Stimulated activated CD8-positive, alpha-beta memory T cell treated with anti-CD3 and anti-CD28 coated beads, Interleukin-2, amount 100 ng/mL, for 48 hours (primary cell): ENCODE measurements at places on chromosomes 3 and 15.

GRCh38 chr15:86550075-86550474 lies 470.4 kb downstream of the AGBL1 start:
- no peak for DNase-seq

DNA sequence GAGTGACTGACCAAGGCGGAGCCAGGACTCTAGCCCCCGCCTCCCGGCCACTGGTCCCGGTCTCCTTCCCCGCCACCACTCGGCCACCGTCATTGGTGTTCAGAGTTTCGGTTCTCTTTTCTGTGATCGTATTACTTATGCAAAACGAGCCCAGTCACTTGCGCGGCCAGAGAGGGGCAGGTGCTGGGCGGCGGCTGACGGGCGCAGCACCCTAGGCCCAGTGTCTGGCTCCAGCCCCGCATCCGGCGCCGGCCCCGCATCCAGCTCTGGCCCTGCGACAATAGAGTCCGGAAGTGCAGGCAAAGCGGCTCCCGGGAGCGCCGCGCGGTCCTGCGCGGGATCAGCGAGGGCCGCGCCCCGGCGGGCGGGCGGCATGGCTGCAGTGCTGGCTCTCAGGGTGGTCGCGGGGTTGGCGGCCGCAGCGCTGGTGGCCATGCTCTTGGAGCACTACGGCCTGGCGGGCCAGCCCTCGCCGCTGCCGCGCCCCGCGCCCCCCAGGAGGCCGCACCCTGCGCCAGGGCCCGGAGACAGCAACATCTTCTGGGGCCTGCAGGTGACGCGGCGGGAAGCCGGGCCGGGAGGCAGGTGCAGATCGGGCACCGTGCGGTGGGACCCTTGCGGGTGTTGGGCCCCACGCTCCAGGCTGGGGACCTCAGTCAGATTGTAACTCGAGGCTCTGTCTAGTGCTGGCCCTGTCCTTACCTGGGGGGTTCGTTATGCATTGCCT lies at the start of gene TMEM62:
TSS of gene TMEM62 (plus strand) at position 157 of the 727 bp plus-strand sequence. CDS start at position 374, 217 bp downstream.
- DNase-seq = peak; percentile 50

DNA sequence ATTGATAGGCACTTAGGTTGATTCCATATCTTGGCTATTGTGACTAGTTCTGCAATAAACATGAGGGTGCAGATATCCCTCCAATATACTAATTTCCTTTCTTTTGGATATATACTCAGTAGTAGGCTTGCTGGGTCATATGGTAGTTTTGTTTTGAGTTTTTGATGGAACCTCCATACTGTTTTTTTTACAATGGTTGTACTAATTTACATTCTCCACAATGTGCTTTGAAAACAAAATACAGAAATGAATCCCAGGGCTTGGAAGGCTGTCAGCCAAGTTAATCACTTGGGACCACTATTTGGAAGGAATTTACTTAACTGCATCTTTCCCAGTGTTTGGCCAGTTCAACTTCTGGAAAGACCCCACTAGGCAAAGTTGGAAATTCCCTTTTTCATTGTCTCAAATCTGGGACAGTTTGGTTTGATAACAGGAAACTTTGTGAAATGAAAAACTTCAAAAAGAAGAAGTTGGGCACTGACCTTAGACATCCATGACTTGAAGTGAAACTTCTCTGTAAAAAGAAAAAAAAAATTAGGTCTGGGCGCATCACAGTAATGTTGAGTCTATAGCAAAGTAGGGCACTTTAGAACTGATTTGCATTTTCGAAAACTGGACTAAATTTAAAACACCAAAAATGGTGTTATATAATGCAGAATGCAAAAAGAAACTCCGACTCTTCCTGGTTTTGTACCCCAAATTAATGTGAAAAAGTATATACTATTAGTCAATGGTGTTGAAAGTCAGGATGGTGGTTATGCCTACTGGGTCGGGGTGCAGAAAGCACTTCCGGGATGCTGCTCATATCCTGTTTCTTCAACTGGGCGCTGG lies 6.0 kb downstream of the CTSH start:
- DNase-seq = no peak

DNA sequence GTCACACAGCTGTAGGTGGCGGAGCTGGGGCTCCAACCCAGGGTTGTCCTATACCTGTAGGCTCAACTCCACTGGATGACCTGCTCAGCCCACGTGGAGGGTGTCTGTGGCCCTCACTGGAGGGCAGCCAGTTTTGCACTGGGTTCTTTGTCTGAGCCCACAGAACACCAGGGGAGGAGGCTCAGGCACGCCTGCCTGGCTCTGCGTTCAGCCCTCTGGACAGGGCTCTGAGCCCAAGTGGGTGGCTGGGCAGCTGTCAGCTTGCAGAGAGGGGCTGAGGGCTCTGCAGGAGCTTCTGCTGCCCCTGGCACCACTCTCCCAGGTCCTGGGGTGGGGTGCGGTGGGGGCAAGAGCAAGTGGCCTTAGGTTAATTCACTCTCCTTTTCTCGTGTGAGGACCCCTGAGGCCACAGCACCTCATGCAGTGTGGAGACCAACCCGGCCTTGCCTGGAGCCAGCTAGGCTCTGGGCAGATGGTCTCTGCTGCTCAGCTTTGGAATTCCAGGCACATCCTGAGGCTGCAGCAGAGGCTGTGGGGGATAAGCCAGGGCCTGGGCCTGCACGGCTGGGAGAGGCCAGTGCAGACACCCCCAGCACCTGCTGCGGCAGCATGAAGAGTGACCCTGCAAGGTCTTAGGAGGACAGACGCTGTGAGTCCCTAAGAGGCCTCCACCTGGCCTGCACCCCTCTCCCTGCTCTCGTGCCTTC lies 23.5 kb downstream of the DUSP7 start:
- no peak for DNase-seq

DNA sequence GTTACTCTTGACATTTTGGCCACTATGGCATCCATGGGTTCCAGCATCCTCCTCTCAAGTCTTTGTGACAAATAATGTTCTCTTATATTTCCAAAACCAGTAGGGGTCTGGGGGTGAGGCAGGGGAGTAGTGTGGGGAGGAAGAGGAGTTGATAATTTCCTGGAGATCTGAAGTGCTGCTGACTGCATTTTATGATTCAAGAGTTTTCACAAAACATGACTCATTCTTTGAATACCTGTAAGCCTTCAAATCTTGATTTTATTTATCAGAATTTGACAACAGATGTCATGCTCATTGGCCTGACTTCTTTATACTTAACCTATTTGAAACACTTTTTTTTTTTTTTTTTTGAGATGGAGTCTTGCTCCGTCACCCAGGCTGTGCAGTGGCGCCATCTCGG lies 98.8 kb upstream of the PLXND1 start:
- DNase-seq = no peak

- no peak for DNase-seq
Observed at GRCh38 chr15:87755226-87755625, 501.3 kb downstream of the NTRK3 start.

DNA sequence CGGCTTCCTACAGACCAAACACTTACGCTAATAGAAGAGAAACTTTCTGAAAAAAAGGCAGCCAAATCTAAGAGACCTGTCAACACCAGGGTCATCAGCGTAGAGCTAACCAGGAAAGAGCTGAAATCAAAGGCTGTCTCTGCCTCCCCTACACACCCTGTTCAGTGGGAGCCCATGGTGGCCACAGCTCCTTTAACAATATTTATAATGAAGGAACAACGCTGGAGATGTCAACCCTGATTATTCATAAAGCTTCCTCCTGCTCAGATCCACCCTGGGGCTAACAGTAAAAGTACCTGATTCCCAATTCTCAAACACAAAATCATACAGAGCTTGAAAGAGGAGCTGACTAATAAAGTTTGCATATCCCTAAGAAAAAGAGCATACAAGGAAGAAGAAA lies 133.7 kb downstream of the ANXA2 start:
- no peak for DNase-seq

GRCh38 chr15:60580650-60581376 lies 101.9 kb upstream of the ICE2 start:
- DNase-seq = no peak

- DNase-seq = no peak
Observed at GRCh38 chr15:91202510-91203102, 102.5 kb downstream of the SV2B start.

DNA sequence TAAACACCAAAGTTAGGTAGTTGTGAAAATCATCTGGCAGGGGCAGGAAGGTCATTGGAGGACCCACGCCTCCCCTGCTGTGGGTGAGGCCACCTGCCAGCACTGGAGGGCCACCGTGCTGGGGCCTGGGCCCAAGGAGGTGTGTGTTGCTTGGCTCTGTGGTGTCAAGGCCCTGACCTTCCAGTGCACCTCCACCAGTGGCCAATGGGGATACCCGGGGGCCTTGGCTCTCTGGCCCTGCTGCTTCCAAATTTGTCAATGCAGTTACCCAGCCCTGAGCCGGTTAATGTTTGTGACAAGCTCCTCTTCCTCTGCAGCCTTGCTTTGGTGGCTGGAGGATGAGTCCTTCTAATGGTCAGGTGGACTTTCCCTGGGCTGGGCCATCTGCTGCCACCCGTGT lies 150.2 kb downstream of the KLF13 start:
- DNase-seq = no peak

DNA sequence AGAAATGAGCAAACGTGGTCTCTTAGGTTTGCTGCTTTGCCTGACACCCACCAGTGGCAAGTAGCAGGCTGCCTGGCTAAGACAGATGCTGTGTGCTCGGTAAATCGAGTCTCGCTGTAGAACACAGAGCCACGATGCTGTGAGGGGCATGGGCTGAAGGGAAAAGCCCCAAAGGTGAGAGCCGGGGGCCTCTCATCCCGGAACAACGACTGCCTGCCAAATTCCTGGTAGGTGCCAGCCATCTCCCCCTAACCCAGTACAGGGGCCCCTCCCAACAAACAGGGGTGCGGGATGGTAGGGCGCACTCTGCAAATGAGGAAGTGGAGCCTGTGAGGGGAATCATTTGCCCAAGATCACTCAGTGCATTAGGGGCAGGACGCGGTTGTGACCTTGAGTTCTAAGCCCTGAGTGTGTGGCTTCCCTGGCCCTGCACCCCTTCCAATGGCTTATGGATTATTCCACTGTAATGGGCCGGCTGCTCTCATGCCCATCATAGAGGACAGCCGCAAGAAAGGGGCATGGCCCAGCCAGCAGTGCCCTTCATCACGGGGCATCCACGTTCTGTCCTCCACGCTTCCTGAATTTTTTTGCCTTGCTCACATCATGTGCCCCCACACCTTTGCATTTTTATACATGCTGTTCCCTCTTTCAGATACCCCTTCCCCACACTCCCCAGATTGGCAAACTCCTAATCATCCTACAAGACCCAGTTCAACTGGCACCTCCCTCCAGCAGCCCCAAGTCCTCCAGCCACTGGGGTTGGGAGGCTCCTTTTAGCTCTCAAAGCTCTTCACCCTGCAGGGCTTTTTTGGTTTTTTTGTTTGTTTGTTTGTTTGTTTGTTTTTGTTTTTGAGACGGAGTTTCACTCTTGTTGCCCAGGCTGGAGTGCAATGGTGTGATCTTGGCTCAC lies 125.4 kb downstream of the NUP210 start:
- DNase-seq = no peak

DNA sequence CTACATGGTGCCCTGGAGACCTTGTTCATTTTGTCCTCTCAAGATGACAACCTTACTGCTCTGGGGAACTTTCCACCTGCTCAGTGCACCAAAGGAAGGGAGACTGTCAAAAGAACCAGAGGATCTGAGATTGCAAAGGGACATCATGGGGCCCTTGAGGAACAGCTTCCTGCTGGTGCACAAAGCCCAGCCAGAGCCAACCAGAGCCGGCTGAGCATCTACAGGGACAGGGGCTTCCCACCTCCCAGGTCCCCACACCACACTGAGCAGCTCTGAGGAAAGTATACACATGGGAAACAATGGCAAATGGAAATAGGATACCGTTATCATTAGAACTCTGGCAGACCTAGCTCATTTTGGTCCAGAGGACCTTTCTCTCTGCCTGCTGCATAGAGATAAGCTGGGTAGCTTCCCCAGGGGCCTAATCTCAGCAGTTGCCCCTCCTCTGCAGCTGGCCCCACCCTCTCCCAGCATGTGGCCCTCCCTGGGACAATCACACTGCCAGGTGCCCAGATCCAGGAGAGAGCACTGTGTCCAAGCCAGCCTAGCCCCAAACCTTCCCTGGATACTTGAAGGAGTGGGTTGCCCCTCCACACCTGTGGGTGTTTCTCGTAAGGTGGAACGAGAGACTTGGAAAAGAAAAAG lies 123.4 kb upstream of the PRR20G start:
- DNase-seq = no peak

GRCh38 chr3:11706604-11707003 lies 62.9 kb upstream of the VGLL4 start:
- no peak for DNase-seq

- peak; percentile 78 for DNase-seq
Observed at GRCh38 chr3:48268381-48268935, 27.6 kb downstream of the ZNF589 start.

DNA sequence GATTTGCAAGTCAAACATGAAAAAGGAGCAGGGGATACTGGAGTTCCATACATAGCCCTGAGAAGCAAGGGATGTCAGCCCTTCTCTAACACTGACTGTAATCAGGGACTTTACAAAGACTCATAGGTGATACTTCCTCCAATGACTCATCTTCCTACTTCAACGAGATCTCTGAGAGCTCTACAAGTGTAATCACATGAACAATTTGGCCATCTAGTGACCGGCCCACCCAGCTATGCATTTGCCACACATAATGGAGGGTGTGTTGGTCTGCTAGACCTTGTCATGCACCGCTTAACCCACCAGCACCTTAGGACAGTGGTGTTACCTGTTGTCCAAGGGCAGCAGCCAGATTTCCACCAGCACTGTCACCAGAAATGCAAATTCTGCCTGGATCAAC lies 75.3 kb downstream of the NCEH1 start:
- no peak for DNase-seq

- no peak for DNase-seq
Observed at GRCh38 chr3:46927718-46928073, 48.8 kb downstream of the CCDC12 start.

DNA sequence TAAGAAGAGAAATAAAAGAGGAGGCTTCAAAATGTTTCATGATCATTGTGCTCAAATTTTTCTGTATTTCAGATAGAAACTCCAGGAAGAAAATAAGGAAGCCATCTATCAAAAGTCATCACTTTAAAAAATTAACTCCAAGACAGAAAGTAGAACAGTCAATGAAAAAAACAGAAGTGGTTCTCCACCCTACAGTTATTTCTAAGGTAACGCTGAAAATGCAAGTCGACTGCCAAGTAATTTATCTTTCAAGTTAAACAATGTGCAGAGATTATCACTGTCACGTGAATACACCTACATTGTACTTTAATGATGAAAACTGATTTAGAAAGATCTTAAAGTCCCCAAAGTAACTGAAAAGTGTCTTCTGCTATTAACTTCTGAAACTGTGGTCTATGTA lies 78.5 kb upstream of the SNRPA1 start:
- DNase-seq = no peak

DNA sequence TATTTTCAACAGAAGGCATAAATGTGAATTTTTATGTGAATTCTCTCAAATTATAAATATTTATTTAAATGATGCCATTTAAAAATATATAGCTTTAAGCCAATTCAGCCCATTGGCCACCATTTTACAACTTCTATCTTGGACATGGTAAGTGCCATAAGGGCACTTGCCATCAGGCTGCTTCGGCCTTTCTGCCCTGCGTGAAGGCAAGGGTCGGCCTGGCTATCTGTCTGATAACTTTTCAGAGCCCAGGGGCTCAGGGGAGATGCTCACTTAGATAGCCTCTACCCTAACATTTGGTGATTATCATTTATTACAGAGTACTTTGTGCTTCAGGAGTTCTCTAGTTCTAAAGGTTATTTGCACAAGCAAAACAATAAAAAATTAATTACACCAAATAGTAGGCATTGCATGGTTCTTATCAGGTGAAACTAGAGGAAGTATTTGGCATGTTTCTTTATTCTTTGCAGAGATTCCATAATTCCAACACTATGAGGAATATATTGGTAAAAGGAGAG lies 62.4 kb upstream of the MBNL1 start:
- DNase-seq = no peak

- DNase-seq = no peak
Observed at GRCh38 chr3:133271042-133271441, 128.8 kb upstream of the BFSP2 start.
